ENCODE measurements at places on chromosomes 3 and 15. TPM values are rescaled to one million over a fixed set of nuclear protein-coding genes. Genes with fewer than 3 reads are reported as not detected.
A peak's percentile ranks its signal among the peaks of the same experiment; 100 is the strongest.

The TEX55 gene
- not detected for total RNA-seq

The RAB6B gene
- total RNA-seq: 0.36 TPM

- no peak for DNase-seq
These were observed 9.0 kb downstream of the ZNF662 start for GRCh38 chr3:42914771-42915515.

GRCh38 chr3:125693887-125694286 is 98.6 kb upstream of the OSBPL11 start:
- no peak for DNase-seq

GRCh38 chr3:67648701-67649100 is 5.7 kb downstream of the SUCLG2 start:
- DNase-seq: no peak

The PRKAR2A gene
- 43.4 TPM for total RNA-seq

The TMEM108 gene
- total RNA-seq: not detected

The C3orf70 gene
- 1.1 TPM for total RNA-seq

DNA sequence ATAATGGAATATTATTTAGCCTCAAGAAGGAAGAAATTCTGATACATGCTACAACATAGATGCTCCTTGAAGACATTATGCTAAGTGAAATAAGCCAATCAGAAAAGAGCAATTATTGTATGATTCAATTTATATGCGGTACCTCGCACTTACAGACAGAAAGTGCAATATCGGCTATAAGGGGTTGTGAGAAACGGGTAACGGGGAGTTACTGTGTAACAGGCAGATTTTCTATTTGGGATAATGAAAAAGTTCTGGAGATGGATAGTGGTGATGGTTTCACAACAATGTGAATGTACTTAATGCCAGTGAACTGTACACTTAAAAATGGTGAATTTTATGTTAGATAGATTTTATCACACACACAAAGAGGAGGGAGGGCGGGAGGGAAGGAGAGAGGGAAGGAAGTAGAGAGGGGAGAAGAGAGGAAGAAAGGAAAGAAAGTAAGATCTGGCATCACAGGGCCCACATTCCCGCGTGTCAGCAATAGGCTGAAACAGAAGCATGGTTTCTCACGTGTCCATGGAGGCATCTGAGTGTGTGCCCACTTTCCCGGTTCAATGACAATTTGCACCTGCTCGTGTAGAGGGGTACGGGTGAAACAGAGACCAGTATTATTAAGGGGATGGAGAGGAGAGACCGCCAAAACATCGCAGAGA is 700 bp upstream of the BLM start:
- peak; percentile 23 for DNase-seq

- DNase-seq: no peak
These were observed at the start of gene CPLX3 for GRCh38 chr15:74826364-74826819. TSS of gene CPLX3 (plus strand) at chr15:74826627. CDS start at chr15:74826704, 77 bp downstream.

DNA sequence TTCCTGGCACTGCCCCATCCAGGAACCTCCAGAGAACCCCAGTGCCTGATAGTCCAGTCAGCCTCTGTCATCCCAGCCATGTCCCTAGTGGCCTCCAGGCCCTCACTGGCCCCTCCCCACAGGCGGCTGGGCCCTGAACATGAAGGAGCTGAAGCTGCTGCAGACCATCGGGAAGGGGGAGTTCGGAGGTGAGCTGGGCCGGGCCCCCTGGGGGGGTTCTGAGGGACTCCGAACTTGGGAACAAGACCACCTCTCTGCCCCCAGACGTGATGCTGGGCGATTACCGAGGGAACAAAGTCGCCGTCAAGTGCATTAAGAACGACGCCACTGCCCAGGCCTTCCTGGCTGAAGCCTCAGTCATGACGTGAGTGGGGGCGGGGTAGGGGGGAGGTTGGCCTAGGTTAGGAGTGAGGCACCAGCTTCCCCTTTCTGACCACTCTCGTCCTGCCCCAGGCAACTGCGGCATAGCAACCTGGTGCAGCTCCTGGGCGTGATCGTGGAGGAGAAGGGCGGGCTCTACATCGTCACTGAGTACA is 12.0 kb upstream of the LMAN1L start:
- DNase-seq: no peak

DNA sequence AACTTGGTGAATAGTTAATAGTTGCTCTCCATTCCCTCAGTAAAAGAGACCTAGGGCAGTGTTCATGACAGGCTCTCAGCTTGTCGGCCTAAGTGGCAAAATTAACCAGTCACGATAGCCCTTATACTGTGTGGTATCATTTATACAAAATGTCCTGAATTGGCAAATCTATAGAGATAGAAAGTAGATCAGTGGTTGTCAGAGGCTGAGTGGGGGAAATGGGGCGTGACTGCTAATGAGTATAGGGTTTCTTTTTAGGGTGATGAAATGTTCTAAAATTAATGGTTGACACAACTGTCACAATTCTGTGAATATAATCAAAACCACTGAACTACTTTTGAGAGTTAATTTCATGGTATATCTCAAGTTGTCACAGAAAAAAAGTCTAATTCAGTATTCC is 20.9 kb downstream of the ARIH1 start:
- no peak for DNase-seq

- DNase-seq: no peak
These were observed 34.5 kb downstream of the ZIC4 start for GRCh38 chr3:147371771-147372340.

The GSK3B gene
- 123 TPM for total RNA-seq

DNA sequence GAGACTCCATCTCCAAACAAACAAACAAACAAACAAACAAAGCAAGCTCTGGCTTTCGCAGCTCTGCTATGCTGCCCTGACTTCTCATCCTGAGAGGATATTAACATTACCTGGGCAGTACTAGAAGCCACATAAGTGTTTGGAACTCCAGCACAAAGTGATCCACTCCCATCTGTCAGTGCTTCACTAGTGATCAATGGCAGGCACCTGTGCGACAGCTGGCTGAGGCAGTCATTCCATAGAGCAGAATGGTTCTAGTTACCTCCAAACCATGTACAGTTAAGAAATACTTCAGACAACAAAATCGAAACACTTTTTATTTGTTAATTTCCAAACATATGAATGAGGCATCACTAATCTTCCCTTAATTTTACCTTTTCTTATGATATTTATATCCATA is 2.8 kb upstream of the MB21D2 start:
- no peak for DNase-seq

- peak; percentile 10 for DNase-seq
These were observed 15.7 kb upstream of the PRR23E start for GRCh38 chr3:127177226-127177625.

GRCh38 chr15:88538972-88539371 is 7.5 kb downstream of the DET1 start:
- DNase-seq: no peak

The ARHGAP11A gene
- 33.9 TPM for total RNA-seq

The TMEM40 gene
- total RNA-seq: not detected

The FSIP1 gene
- total RNA-seq: 4.2 TPM

DNA sequence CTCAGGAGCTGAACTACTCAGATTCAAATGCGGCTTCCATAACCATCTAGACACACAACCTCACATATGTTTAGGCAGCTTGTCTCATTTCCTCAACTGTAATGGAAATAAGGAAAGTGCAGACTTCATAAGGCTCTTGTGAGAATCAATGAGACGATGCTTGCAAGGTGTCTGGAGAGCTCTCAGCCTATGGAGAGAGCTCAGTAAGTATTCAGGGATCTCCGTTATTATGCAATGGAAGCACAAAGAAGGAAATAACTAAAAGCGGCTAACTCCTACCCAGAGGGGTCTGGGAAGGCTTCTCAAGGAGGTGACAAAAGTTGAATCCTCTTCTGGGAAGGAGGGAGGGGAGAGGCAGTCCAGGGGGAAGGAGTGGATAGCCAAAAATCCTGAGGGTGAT is 50.1 kb upstream of the LIPC start:
- no peak for DNase-seq

The CHL1 gene
- 0.63 TPM for total RNA-seq

GRCh38 chr3:9903238-9903624 is 583 bp downstream of the IL17RE start:
- peak; percentile 48 for DNase-seq

DNA sequence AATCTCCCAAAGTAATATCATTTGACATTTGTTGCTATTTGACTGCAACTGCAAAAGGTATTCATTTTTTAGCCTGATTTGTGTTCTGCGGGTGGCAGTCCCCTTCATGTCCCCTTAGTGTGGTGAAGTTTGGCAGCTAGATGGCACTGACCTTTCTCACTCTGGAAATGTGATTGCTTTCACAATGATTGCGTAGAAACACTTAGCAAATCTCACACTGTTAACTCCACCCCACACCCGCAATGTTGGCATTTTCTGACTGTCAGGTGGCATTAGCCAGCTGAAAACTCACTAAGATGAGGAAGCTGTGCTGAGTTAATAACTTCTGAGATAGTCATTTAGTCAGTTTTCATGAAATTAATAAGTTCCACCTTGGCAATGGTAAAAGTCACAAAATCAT is 76.9 kb downstream of the TRIM69 start:
- DNase-seq: no peak

- DNase-seq: no peak
These were observed 17.1 kb upstream of the CNTN3 start for GRCh38 chr3:74631351-74632140.

DNA sequence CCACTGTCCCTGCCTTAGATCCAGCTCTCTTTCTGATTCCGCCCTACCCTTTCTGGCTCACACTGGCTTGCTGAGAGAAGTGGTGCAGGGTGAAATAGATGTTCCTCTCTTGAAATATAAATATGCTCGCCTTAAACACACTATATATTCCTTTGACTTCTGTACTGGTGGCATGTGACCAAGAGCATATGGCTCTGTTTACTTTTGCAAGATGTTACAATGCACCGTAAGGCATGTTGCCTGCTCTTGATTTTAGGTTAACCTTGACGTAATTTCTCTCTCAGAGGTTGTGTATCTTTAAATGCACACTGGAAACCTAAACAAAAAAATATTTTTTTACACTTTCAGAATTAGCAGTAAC is 749 bp downstream of the RSRC1 start:
- DNase-seq: no peak

DNA sequence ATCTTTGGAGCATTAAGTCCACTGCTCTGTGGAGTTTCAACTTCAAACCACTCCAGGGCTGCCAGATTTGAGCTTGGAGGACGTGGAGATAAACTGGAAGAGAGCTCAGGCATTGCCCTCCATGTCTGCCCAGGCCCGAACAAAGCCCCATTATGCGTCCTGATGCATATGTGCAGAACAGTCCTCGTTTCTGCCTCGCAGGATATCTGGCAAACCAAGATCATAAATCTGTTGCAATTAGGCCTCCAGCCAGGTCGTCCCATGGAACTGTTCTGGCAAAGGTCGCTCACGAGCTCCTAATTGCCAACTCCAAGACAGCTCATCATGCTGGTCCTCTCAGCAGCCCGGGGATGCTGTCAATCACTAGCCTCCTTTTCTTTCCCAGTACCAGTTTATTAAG is 91.2 kb downstream of the SEMA5B start:
- no peak for DNase-seq

DNA sequence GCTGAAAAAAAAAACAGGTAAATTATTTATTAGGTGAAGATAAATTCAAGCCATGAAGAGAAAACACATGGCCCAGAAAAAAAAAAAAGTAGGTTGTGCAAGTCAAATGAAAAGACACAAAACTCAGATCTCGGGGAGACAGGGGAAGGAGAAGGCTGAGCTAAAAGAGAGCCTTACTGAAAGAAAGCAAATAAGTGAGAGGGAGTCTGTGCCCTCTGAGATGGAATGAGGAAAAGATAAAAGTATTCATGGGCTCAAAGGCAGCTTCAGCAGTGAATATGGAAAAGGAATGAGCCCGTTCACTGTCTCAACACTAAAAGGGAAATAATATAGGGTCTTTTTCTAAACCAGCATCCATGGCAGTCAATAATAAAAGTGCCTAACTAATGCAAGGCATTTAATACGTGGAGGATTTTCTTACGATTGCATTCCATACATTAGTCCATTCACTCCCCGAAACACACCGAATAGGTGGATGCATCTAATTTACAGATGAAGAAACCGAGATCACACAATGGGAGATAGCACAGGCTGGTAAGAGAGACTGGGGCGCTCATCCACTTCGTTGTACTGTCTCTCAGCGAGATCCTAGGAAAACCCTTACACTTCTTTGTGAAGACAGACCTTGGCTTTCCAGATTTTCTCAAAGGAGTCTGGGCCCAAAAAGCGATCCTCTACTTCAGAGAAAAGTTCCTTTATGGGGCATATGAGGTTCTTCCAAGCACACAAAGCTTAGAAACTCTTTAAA is 1.1 kb downstream of the TFDP2 start:
- no peak for DNase-seq

DNA sequence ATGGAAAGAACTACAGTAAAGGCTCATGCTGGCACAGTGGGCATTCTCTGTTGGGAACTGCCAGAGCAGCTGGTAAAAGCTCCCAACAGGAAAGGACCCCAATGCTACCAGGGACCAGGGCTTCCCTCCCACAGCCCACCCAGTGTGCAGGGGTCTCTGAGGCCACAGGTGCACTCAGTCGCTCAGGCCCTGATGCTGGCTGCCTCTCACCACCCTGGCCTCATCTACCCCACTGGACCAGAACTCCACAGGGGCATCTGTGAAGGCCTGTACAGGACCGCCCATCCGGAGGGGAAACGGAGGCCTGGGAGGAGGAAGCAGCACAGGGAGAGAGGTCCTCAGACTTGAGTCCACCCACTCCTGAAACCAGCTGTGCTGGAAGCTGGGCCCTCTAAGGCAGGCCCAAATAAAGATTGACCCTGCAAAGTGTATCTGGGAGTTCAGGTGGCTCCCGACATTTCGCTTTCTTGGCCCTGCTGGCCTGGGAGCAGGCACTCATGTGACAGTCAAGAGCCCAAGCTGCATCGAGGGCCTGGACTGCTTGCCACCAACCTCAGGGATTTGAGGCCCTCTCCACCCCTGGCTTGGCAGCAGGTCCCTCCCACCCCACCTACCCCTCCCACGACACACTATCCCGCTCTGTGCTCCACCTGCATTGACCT is 12.7 kb downstream of the KLF15 start:
- DNase-seq: no peak

GRCh38 chr15:50968353-50968752 is 59.9 kb downstream of the AP4E1 start:
- DNase-seq: no peak

The GPR62 gene
- total RNA-seq: not detected

- peak; percentile 73 for DNase-seq
These were observed 96.5 kb upstream of the PRICKLE2 start for GRCh38 chr3:64321747-64322146.

DNA sequence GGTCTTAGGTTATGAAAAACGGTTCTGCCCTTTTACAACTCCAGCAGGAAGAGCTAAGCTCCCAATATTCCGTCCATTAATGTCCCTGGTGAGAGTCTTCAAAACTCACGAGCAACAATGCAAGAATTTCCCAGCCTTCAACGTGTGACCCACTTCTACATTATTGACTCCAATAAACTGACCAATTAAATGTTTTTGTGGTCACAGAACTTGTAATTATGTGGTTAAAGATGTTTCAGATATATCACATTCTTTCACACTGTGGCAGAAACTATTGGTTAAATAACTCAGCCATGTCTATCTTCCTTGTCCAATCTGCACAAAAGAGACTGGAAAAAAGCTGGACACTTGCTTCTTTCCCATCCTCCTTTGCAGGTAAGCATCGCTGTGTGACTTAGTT is 286.6 kb upstream of the ADAMTS9 start:
- DNase-seq: no peak

The ISL2 gene
- total RNA-seq: not detected

Measured in fibroblast of the aortic adventitia (primary cell).